ENCODE measurements at places on chromosomes 7 and 10. TPM values are rescaled to one million over a fixed set of nuclear protein-coding genes. Genes with fewer than 3 reads are reported as not detected.

- no peak for DNase-seq
These were observed 244.8 kb upstream of the TCERG1L start for GRCh38 chr10:131556061-131556896.

The LIPK gene
- not detected for total RNA-seq

The PLEKHS1 gene
- total RNA-seq: not detected

DNA sequence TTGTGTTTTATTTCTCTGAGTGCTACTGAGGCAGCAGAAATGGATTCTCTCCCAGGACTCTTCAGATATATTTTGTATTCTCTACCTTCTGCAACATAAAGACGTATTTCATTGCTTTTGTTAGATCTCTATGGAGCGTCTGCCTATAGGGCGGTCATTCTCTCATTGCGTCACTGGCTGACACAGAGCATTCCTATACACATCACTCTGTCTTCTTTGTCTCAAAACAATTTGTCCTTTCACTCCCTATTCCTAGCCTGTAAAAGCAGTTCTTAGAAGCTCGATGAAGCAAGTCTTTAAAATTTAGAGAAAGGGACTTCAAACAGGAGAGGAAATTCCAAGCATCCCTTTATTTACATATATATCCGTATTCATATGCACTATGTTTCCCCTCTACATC lies 120.6 kb downstream of the CPED1 start:
- DNase-seq: no peak

GRCh38 chr10:61735882-61736281 lies 73.2 kb downstream of the CABCOCO1 start:
- DNase-seq: no peak

- no peak for DNase-seq
These were observed 101.9 kb upstream of the LAMB4 start for GRCh38 chr7:108232076-108232475.

The FRMPD2 gene
- total RNA-seq: 0.13 TPM

The PPP1R3A gene
- total RNA-seq: not detected

The FOXI2 gene
- not detected for total RNA-seq

- no peak for DNase-seq
These were observed 2.9 kb downstream of the SLC16A12 start for GRCh38 chr10:89532476-89532875.

- no peak for DNase-seq
These were observed 20.7 kb upstream of the TECTB start for GRCh38 chr10:112262546-112262945.

GRCh38 chr10:80893256-80893655 lies 355.6 kb downstream of the SH2D4B start:
- no peak for DNase-seq

- DNase-seq: peak; percentile 29
These were observed 786 bp downstream of the ATP5F1C start for GRCh38 chr10:7788639-7789286.

DNA sequence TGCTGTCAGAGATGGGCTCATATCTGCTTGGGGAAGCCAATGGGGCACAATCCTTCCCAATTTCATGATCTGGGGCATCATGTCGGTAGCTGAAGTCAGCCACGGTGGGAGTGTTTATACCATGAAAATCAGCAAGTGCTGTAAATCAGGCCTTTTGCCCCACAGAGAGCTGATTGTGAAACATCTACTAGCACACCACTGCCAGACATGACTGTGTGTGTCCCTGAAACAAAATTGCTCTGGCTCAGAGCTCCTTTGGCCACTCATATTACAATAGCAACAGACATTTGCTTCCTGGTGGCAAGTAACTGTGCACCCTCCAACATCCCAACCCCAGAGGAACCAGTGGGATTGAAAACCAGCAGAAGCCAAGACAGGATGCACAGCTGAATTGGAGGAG lies 23.7 kb downstream of the GPR26 start:
- no peak for DNase-seq

DNA sequence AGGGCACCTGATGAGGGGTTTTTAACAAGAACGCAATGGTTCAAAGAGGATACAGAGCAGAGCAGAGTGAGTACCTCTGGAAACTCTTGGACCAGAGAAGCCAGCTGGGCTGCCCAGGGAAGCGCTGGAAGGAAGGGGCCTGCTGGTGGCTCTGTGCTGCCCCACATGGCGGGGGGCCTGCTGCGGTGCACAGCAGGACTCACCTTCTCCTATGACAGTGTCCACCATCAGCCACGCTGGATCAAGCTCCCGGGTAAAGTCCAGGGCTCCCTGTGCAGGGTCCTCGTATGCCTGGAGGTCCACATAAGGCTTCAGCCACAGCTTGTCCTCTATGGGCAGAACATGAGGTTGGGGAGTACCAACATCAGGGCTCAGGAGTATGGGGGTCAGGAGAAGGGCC lies 12.5 kb downstream of the EPHA1 start:
- no peak for DNase-seq

The RNF148 gene
- total RNA-seq: 0.51 TPM

DNA sequence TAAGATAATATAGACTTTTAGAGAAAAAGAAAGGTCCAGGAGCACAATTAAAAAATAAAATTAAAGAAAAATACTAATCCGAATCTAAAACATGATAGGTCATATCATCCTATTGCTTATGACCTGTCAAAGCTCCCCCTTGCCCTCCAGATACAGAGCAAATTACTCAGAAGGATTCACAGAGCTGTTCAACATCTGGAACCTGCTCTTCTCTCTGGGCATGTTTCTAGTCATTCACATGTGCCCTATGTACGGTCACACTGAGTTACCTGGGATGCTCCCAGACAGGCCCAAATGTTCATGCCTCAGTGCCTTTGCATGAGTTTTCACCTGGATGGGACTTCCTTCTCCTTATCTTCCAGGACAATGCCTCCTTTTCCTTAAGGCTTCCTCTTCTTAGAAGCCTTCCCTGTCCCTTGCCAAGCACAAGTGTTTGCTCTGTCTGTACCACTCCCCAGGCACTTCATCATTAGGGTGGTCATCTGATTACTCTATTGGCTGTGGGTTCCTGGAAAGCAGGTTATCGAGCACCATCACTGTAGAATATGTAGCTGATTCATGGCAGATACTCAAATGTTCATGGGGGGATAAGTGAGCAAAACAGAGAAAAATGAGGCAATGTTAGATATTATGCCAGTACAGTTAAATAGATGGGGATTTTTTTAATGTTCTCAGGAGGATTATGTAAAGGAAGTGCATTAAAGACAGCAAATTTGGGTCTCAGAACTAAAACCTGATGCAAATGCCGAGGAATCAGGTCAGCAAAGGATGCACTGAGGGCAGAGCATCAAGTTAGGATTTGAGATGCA lies 12.0 kb upstream of the AOAH start:
- DNase-seq: no peak

GRCh38 chr10:23310404-23310803 lies 34.2 kb downstream of the C10orf67 start:
- no peak for DNase-seq

The MOGAT3 gene
- total RNA-seq: not detected

The C10orf120 gene
- not detected for total RNA-seq

The ADGRA1 gene
- not detected for total RNA-seq

DNA sequence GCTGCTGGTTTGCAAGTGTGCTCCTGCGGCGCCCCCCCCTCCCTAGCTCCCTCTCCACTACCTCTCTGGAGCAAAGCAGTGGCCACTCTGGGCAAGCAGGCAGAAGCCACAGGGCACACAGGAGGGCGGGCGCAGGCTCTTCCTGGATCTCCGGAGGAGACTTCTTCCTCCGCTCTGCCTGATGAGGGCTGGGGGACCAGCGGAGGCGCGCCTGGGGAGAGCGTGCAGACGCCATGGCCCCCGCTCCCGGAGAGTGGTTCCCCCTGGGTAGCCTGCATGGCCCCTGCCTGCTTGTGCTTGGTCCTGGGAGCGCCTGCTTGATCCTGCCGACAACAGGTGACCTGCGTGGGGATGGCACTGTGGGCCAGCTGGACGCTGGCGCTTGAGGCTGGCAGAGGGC lies 29.0 kb downstream of the ANKMY2 start:
- no peak for DNase-seq

- peak; percentile 65 for DNase-seq
These were observed 154.7 kb downstream of the ANK3 start for GRCh38 chr10:60235001-60235400.

GRCh38 chr10:128056303-128057050 lies 69.7 kb downstream of the MKI67 start:
- DNase-seq: no peak

GRCh38 chr10:130647341-130647740 lies 511.1 kb downstream of the GLRX3 start:
- no peak for DNase-seq

DNA sequence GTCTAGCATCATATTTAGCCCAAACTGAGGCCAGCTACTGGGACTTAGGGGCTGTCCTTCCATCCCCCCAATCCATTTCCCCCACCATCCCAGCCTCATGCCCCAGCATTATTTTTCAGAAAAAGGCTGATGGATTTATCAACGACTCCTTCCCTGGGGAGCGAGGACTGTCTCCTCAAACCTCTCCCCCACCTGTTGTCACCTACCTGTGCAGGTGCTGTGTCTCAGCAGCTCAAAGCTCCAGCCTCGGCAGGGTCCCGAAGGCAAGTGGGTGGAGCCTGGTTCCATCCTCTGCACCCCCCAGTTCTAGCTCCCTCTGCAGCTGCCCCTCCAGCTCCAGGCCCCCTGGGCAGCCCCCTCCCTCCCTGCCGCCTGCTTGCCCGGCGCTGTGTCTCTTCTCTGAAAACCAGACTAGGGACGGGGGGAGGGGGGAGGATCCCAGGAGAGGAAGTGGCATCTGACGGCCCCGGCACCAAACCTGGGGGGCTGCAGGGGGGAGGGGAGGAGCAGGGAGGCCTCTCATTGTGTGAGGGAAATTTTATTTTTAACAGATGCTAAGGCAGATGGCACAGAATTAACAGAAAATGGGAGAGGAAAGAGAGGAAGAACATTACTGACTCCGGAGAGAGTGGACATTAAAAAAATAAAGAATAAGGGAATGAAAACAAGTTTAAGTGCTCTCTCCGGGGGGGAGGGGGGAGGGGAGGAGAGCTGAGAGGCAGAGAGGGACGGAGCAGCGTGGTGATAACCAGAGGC lies 61.7 kb upstream of the PAX2 start:
- no peak for DNase-seq

GRCh38 chr10:6128591-6129251 lies 39.9 kb downstream of the RBM17 start:
- peak; percentile 59 for DNase-seq

- peak; percentile 9 for DNase-seq
These were observed 95.8 kb upstream of the CACUL1 start for GRCh38 chr10:118850418-118851061.

DNA sequence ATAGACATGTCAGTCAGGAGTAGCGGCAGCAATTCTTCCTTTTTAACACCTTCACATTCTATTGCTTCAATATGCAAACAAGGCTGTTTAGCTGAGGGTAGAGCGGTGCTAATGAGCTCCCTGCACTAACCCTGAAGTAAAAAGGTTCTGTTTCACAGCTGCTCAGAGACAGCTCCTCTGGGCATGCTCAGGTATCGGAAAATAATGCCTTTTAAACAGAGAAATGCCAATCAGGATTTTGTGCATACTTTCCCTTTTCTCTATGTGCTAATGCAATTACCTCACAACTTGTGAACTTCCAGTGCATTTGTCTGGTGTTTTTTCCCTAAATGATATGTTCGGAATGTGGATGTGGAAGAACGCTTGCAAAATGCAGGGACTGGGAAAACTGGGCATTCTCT lies 307.7 kb upstream of the FZD8 start:
- DNase-seq: no peak

DNA sequence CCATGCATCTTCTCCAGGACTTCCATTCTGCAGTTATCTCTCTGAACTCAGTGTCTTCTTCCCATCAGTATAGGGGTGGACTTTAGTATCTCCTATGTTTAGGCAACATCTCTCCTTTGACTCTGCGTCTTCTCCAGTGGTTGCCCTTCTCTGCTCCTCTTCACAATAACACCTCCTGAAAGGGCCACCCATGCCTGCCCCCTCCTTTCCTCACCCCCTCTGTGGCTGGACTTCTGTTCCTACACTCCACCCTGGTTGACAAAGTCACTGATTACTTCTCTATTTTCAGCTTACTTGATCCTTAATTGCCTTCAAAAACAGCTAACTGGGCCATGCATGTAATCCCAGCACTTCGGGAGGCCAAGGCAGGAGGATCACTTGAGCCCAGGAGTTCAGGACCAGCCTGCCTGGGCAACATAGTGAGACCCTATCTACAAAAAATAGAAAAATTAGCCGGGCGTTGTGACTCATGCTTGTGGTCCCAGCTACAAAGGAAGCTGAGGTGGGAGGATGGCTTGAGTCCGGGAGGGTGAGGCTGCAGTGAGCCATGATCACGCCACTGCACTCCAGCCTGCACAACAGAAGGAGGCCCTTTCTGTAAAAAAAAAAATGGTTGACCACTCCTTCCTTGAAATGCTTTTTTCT lies 13.7 kb downstream of the SRGN start:
- DNase-seq: no peak

The CADPS2 gene
- total RNA-seq: 49.2 TPM

DNA sequence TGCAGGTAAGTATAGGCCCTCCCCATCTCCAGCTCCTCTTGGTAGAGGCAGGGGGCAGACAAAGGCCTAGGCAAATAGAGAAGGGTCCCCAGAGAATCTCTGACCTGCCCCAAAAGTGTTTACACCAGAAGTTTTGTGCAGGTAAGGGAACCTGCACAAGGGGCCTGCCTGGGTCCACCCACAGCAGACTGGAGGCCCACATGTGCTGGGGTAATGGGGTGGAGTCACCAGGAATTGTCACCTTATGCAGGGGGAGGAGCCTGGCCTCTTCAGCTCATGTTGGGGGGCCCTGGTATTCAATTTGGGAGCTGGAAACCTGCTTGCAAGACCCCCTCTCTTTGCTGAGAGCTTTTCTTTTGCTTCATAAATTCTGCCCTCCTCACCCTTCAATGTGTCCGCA lies 302.7 kb downstream of the ZEB1 start:
- DNase-seq: no peak

GRCh38 chr10:600234-600633 lies 89.2 kb downstream of the DIP2C start:
- no peak for DNase-seq

The ASB13 gene
- 33.3 TPM for total RNA-seq

DNA sequence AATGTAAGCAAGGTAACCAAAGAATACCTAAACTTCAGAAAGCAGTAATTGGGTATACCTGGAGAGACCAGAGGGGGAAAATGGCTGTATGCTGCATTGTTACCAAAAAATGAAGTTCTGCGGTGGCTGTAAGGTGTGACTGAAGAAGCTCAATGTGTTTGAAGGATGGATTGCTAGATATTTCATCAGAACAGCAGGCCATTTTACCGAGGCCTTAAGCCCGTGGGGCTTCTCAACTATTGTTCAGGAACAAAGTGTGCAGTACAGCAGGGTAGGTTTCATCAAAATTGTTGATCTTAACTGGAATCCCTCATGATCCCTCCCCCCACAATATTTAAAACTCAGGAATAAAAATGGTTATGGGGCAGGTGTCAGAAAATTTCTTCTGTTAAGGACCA lies 204.0 kb upstream of the GHITM start:
- no peak for DNase-seq

- no peak for DNase-seq
These were observed 47.3 kb upstream of the TES start for GRCh38 chr7:116162992-116163391.

GRCh38 chr7:149310113-149310836 lies 48.3 kb downstream of the ZNF783 start:
- DNase-seq: peak; percentile 18
